ENCODE measurements at places on chromosomes 2 and 18. TPM values are rescaled to one million over a fixed set of nuclear protein-coding genes. Genes with fewer than 3 reads are reported as not detected.

ONECUT2 gene
- polyA plus RNA-seq: 0.06 TPM

MC5R gene
- polyA plus RNA-seq: 0.17 TPM

L3MBTL4 gene
- polyA plus RNA-seq: 3.6 TPM

PROKR1 gene
- polyA plus RNA-seq: 0.25 TPM

SIX2 gene
- 19.3 TPM for polyA plus RNA-seq

AP1S3 gene
- polyA plus RNA-seq: 18.8 TPM
